ENCODE measurements at places on chromosomes 7 and 10.

DNA sequence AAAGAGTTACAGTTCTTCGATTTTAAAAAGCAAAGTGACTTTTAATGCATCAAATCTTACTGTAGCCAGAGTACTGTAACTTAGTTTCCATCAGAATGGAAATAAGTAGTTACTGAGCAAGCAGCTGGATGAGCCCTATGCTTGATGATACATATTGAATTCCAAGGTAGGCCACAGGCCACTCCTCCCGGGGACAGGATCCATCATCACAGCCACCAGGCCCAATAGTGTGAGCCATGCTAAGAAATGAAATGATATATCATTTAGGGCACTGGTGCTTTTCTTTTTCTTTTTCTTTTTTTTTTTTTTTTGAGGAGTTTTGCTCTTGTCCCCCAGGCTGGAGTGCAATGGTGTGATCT lies 42.9 kb upstream of the TOMM7 start:
- no peak for DNase-seq

GRCh38 chr10:116171505-116171904 lies 101.5 kb downstream of the GFRA1 start:
- no peak for DNase-seq

DNA sequence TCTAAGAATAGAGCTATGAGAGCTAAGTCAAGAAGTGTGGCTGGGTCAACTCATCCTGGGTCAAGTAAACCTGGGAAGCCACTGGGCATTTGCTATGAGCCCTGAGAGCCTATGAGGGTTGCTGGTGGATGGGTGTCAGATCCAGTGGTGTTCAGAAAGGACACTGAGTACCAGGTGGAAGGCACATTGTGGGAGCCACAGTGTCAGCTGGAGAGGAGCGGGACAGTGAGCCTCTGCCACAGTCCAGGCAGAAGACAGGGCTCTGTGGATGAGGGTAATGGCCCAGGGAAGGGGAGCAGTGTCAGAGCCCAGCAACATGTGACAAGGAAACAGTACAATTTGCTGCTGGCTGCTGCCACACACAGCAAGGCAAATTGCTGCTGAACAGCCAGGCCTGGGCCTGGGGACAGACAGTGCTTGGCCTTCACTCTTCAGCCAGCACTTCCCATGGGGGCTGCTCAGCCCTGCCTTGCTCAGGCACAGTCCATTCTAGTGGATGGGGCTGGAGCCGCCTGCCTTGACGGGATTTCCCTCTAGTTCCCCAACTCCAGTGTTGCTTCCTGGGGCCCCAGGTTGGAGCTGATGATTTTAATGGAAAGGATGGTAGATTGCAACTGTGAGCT lies 90.9 kb upstream of the CHST15 start:
- DNase-seq = no peak

- no peak for DNase-seq
Measured at GRCh38 chr7:21617513-21617912, 74.7 kb downstream of the DNAH11 start.

GRCh38 chr10:119371704-119372663 lies 164.6 kb downstream of the GRK5 start:
- no peak for DNase-seq

GRCh38 chr7:43869867-43870240 lies 537 bp upstream of the MRPS24 start:
- DNase-seq = no peak

DNA sequence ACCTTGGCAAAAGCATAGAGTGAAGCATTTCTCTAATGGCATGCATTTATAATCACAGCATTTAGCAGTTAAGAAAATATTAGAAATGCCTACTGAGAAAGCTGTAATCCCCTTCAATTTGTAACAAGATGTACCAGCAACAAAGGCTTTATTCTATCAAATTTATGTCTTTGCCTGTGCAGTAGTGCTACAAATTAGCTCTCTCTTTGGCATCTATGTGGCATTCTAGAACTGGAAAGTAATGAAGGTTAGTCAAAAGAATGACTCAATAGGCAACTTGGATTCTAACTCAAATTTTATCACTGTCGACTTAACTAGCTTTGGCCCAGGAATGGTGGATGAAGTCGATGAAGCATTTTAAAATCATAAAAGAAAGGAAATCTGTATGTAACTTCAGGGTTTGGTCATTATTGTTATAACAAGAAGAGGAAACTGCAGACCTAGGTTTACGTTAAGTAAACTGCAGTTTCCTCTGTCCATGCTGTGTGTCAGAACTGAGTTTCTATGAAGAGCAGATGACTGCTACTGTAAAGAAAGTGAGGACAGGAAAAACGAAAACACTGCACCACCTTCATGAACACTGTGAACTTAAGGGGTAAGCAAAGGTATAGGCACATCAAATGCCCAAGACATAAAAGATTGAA lies 140.0 kb downstream of the RAPGEF5 start:
- no peak for DNase-seq

DNA sequence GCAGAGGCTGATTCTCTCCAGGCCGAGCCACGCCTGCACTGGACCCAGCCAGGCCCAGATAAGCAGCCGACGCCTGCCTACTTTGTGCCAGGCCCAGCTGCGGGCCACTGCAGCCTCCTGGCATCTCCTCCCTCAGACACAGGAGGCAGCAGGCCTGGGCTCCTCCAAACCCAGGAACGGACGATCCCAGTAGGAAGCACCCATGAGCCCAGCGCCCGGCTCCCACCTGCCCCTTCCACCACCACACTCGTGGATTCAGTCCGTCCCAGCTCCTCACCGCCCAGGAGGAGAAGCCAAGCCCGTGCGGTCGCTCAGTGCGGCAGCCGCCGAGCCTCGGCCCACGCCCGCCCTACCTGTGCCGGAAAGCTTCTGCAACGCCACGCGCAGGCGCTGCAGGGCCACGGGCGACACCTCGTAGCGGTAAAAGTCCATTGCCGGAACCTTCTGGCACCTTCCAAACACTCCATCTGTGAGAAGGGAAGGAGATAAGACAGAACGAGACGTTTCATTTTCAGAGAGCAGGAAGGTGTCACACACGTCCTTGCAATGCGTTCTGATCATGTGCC lies 271.1 kb downstream of the PTPRN2 start:
- no peak for DNase-seq

GRCh38 chr10:69960988-69961880 lies 91.4 kb upstream of the MACROH2A2 start:
- DNase-seq = no peak

DNA sequence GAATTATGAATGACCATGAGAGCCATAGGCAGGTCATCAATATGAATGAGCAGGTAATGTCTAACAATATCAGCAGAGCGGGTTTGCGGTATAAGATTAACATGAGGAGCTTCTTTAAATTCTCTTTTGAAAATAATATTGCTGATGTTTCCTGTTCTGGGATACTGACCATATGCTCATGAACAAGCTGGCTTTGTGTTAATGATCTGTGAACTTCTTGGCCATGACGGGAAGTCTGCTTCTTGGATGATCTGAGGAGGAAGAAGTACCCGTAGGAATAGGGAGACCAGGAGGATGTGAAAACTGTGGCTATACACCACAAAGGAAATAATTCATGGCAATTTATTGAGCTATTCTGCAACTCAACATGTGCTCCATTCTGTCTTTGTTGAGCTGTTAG lies 38.6 kb downstream of the ITGA8 start:
- no peak for DNase-seq

GRCh38 chr10:95783741-95784140 lies 27.8 kb downstream of the ENTPD1 start:
- DNase-seq = no peak

DNA sequence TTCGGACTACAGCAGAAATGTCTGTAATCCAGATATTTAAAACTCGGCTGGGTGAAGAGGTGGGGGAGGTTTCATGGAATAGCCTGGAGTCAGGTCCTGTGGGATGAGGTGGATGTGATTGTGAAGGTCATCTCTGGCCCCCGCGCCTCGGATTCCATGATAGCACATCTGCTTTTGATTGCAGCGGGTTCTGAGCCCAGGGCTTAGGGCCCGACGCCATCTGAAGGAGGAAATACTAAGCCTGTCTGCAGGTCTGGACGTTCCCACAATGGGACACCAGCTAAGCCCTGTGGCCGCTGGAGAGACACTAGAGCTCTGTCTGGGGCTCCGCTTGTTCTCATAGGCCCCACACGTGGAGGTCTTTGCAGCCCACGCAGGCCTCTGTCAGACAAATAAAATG lies 328.7 kb downstream of the CXCL12 start:
- DNase-seq = no peak

DNA sequence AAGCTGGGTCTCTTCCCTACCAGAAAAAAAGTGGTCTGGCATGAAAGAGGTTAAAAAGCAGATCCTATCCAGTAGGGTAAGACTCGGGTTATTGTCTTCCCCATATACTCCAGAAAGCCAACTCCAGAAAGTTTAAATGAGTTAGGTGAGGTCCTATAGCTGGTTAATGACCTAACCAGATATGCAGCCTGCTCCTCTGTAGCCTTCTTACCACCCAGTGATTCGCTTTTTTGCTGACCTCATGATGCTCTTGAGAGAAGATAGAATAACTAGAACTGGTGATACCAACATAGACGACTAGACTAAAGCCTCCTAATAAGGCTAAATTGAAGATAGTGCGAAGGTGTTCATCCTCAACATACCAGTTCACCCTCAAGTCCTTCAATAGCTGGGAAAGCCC lies 675 bp upstream of the GIMAP1 start:
- DNase-seq = no peak

- no peak for DNase-seq
Measured at GRCh38 chr10:103367379-103367781, 396 bp upstream of the TAF5 start.

DNA sequence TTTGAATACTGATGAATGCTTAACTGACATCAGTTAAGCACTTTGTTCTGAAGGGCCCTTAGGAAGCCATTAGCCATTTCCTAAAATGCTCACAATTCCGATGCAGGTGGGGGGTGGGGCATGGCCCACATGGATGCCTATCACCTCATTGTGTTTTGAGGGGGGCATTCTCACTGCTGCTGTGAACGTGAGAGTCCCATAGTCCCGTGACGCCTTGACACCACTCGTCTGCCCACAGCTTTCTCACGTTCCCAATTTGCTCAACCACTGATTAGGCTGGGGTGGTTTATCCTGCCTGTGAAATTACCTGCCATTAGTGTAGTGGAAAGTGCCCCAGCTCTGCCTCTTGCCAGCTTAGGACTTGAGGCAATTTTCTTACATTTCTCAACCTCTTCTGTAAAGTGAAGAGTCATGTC lies 31.9 kb downstream of the DUSP5 start:
- DNase-seq = no peak

DNA sequence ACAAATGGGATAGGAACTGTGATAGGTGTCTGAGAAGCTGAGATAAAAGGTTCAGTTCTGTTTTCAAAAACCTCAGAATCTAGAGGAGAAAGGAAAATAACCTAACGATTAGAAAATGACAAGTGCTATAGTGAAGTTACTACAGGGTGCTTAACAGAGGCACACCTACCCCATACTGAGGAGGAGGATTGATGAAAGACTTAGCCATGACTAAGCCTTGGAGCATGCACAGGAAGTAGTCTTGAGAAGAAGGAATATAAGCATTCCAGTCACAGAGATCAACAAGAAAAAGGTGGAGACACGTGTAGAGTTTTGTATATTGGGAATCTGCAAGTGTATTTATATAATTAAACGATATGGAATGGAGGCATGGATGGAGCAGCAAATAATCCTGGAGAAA lies 1225.5 kb upstream of the CELF2 start:
- no peak for DNase-seq

DNA sequence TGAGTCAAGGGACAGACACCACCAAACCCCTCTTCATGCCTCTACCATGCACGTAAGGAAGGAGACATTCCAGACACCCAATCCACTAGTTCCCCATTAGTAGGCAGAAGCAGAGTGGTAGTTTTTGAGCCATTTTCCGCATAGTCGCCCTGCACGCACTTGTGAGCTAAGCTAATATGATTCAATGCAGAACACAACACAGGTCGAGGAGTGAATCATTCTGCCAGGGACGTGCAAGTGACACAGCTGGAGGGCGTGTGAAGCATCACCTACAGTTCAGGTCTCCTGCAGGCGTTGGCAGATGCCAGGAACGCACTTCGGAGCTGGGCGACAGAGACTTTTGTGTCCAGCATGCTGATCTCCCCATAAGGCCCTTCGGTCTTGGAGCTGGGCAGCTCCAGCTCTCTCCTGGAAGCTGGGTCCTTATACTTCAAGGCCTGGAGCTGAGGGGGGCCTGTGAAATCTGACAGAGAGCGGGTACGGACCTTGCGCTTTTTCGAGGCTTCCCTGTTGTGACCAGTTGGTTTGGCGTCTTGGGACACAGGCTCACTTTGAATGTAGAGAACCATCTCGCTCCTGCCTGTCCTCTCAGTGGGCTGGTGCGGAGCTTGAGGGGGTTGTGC lies 102.4 kb downstream of the SVIL start:
- no peak for DNase-seq

DNA sequence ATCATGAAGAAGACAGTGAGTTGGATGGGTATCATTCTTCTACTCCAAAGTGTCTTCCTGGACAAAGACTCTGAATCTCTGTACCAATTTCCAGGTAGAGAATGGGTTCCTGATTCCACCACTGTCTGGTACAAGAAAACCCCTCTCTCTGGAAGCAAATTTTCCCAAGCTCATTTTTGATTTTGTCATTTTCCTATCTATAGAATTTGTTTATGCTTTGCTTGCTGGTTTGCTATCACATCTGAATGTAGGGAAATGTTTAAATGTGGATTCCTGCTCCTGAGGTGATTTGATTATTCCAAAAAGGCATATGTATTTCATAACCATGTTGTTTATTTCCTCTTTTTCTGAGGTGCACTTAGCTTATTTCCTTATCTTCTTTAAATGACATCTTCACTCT lies at the start of gene TAS2R16:
Gene TAS2R16, minus strand, starts transcription at position 101 of the 400 bp plus-strand sequence. Its CDS starts 66 bp downstream, at position 35.
- DNase-seq = no peak

DNA sequence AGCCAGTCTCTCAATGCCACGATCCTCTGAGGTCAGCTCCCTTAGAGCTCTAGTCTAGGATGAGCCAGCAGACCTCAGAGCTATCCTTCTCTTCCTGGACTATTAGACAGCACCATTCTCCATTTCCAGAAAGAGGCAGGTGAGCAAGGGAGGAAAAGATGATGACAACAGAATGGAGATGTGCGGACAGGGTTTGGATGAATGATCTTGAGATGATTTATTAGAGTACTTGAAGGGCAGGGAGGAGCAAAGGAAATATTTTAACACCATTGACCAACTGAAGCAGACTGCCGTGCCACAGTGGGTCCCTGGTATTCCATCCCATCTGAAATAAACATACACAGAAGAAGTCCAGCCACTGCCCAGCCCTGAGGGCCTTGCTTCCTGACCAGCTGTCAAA lies 94.3 kb downstream of the CFAP58 start:
- DNase-seq = no peak
